ENCODE measurements at places on chromosomes 16 and 17.
A peak's percentile ranks its signal among the peaks of the same experiment; 100 is the strongest.

- DNase-seq = no peak
Measured at GRCh38 chr17:78279360-78279990, 48.0 kb downstream of the TMEM235 start.

DNA sequence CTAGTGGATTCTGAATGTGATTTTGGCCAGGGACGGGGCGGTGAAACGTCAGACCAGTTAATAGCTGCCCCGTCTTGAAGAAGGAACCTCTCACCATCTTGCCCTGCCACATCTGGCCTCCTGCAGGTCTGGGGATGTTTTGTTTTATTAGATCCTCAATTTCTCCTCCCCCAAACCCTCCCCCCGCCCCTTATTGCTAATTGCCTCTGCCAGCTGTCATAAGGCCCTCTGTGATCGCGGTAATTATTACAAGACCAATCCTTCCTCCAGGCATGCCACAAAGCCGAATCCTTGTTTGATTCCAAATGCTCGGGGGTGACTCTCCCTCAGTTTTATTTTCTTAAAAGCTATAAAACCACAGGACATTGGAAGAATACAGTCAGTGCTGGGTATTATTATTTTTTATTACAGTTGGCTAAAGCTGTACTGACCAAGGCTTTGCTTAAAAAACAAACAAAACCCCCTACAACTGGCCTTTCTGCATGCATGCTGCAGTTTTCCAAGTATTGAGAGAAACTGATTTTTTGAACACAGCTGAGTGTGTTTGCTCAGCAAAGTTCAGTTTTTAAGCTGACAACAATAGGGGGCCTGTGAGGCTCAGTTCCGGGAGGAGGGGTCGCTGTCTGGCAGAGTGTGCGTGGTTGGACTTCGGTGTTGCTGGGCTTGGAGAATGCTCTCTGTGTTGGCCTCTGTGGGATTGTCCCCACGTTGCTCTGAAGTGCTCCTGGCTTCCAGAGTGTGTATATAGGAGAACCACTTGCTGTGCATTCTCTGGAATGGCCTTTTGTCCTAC lies 1.7 kb downstream of the KSR1 start:
- DNase-seq = peak; percentile 54

- no peak for DNase-seq
Measured at GRCh38 chr16:3487521-3488410, 7.5 kb downstream of the C16orf90 start.

- DNase-seq = no peak
Measured at GRCh38 chr16:8229011-8229520, 361.2 kb downstream of the TMEM114 start.

GRCh38 chr16:2983706-2984136 lies 3.5 kb upstream of the PKMYT1 start:
- DNase-seq = peak; percentile 84

- DNase-seq = no peak
Measured at GRCh38 chr17:76582660-76583059, 3.0 kb downstream of the ST6GALNAC2 start.

DNA sequence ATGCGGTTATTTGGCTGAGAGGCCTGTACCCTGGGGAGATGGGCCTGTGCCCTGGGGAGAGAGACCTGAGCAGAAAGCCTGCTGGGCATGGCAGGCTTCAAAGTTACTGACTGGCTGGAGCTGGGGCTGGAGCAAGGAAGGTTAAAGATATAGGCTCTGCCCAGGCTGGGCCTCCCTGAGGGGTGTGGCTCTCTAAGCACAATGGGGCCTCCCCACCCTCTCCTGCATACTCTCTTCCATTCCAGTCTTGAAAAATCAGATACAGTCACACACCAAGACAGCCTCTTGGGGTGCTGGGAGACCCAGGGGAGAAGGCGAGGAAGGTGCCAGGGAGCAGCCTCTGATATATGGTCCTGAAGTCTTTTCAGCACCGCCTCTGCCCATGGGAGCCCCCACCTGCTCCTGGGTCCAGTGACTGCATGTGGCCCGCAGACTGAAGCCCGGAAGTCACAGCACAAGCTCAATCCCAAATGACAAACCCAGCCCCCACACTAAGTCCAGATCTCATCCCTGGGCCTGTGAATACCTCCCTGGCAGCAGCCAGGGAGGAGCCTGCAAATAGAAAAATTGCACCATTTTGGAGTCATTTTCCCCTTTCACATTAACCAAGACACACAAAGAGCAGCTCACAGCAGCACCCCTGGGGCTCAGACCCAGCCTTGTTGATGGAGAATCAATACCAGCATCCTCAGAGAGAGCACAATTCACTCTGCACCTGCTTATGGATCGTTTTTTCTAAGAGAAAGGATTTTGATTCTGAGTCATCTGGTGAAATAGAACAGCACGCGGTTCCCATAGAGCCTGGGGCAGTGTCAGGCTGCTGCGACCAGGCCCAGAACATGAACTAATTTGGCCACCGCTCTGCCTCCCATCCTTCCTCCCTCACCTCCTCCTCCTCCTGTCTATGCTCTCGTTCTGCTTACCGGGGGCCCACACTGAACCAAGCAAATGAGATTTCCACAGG lies 25.6 kb upstream of the CACNG1 start:
- no peak for DNase-seq

- DNase-seq = no peak
Measured at GRCh38 chr16:59558679-59559078, 824.6 kb upstream of the GOT2 start.

DNA sequence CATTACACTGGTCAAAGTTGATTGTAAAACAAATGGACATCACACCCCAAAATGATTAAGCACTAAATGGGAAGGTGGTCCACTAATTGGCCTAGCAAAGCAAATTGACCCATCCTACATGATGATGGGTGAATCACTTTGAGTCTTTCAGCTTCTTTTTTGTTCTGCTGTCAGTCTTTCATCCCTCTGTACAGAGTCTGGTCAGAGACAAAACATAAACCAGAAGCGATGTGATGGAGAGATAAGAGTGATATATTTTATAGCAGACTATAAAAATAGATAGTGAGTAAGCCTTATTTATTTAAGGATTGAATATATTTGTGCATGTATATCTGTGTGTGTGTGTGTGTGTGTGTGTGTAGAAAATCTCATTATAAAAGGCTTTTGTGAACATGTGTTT lies 618.4 kb upstream of the SOX9 start:
- DNase-seq = no peak

DNA sequence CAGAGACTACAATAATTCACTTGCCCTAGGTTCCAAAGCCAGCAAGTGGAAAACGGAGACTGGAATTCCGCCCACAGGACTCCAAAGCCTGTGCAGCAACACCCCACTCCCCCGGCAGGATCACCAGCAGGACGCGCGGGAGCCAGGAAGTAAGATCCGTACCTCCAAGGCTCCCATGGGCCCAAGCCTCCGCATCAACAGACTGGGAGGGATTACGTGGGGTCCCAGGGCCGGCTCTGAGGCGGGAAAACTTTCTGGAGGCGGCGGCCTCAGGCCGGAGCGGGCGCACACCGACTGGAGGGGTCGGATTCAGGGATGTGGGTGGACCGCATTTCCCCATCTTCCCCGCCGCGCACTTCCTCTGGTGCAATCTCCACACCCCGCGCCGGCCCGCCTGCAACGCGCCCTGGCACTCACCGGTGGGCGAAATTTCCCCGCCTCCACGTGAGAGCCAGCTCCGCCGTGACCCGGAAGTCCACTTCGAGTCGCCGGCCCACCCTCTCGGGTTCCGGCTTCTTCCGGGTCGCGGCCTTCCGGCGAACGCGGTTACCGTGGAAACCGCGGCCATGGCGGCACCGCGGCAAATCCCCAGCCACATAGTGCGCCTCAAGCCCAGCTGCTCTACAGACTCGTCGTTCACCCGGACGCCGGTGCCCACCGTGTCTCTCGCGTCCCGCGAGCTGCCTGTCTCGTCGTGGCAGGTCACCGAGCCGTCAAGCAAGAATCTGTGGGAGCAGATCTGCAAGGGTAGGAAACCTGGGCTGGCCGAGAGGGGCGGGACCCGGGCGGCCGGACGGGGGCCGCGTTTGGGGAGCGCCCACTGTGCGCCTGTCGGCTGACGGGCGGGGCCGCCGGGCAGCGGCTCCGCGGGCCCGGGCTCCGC lies at the start of the genes IQCK and KNOP1:
Gene IQCK, plus strand, starts transcription at position 531 of the 883 bp plus-strand sequence. Its CDS starts 36 bp downstream, at position 567.
Gene KNOP1, minus strand, starts transcription at position 487 of the 883 bp plus-strand sequence. CDS start 3,192 bp downstream, outside the sequence.
- peak; percentile 94 for DNase-seq

- no peak for DNase-seq
Measured at GRCh38 chr16:87303431-87303930, 13.7 kb downstream of the C16orf95 start.

DNA sequence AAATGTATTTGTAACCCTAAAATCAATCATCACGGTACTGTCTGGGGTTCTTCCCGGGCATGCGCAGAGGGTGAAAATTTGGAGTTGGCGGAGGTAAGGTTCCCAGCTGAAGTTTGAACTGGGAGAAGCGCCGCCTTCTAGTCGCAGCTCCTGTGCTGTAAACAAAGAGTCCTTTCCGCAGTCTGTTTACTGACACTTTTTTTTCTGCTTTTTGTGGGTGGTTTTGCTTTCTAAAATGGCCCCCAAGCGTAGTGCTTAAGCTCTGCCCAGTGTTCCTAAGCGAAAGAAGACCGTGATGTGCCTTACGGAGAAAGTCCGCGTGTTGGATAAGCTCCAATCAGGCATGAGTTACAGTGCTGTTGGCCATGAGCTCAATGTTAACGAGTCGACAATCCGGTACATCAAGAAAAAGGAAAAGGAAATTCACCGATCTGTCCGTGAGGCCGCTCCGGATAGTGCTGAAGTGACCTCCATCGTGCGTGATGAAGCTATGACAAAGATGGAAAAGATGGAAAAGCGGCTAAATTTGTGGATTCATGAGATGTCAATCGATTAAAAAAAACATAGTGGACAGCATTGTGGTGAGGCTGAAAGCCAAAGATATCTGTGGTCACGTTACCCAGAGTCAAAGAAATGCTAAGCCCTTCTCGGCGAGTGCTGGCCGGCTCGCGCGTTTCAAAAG lies 570 bp upstream of the CFDP1 start:
- DNase-seq = peak; percentile 82

- DNase-seq = no peak
Measured at GRCh38 chr16:88353691-88354090, 29.1 kb upstream of the ZNF469 start.

- DNase-seq = no peak
Measured at GRCh38 chr16:48496571-48497095, 111.4 kb upstream of the SIAH1 start.

DNA sequence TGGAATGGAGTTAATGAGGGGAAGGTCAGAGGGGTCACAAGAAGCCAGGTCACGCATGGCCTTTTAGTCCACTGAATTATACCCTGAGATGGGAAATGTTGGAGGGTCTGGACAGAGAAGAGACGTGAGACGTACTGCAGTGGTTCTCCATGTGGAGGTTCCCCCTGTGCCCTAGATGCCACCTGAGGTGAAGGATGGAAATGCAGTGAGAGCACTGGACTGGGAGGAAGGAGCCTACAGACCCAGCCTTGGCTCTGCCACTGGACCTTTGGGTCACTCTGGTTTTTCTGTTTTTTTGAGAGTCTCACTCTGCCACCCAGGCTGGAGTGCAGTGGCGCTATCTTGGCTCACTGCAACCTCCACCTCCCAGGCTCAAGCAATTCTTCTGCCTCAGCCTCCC lies 1.8 kb upstream of the PLSCR3 start:
- DNase-seq = no peak

Data from germinal center (tissue), 1 donor.